NCI-H1417 treated with DMSO at 0.1 percent for 48 hours (cell line): ENCODE measurements at places on chromosomes 5 and 9.

GRCh38 chr9:134167530-134167931, 3.2 kb upstream of the RNU6ATAC start:
- DNase-seq = no peak

- no peak for DNase-seq
Observed at GRCh38 chr5:125129151-125129806, 382.8 kb upstream of the ZNF608 start.

- no peak for DNase-seq
Observed at GRCh38 chr5:31459594-31459993, 72.3 kb downstream of the DROSHA start.

DNA sequence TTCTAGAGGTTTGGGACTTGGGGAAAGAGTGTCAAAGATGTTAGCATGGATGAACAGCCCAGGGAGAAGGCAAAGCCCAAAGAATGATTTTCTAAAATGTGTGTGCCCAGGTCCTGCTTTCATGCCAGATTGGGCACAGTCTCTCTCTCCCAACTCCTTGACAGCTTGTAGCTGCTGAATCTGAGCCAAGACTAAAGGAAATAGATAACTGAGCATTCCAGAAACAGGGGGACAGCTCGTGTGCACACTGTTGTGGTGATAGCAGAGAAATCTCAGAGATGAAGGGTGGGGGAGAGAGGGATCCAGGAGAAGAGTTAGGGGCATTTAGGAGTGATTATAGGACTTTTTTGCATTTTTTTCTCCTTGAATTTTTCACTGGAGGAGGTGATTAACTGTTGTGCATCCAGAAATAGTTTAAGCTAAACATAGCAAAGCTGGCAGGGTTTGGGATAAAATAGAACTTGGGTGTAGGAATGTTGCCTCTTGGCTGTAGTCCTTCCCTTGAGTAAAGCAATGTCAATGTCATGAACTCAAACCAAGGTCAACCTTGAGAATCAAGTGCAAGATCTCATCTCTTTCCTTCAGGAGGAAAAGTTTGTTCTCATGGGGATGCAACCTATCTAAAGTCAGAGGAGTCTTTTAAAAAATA, 245.9 kb downstream of the SH3GL2 start:
- DNase-seq = no peak

GRCh38 chr5:37667846-37668245, 172.0 kb downstream of the GDNF start:
- no peak for DNase-seq

DNA sequence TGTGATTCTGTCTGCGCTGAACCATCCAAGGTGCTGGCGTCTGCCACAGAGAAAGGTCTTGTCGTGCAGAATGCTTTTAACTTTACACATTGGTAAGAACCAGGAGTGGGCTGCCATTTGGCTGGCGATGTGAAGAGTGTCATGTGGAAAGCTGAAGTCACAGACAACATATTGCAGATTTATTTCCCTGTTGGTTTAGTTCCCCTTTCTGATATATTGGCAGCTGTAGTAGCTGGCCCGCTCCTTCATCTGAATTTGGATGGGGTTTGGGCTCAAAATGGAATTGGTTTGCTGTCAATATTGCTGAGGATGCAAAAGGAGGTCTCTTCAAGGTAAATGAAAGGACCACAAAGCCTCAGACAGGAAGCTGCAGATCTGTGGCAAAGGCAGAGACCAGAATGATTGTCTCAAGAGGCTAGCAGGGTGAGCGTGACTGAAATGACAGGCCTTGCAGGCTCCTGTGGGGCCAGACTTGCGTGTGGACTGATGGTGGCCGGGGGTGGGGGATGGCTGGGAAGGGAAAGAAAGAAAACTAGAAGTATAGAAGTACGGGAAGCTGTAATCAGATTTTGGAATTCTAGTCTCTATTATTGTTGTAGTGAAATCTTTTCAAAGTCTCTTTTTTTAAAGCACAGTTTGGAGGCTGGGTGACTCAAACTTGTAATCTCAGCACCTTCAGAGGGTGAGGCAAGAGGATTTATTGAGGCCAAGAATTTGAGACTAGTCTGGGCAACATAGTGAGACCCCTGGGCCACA, 25.1 kb upstream of the CD180 start:
- DNase-seq = no peak

DNA sequence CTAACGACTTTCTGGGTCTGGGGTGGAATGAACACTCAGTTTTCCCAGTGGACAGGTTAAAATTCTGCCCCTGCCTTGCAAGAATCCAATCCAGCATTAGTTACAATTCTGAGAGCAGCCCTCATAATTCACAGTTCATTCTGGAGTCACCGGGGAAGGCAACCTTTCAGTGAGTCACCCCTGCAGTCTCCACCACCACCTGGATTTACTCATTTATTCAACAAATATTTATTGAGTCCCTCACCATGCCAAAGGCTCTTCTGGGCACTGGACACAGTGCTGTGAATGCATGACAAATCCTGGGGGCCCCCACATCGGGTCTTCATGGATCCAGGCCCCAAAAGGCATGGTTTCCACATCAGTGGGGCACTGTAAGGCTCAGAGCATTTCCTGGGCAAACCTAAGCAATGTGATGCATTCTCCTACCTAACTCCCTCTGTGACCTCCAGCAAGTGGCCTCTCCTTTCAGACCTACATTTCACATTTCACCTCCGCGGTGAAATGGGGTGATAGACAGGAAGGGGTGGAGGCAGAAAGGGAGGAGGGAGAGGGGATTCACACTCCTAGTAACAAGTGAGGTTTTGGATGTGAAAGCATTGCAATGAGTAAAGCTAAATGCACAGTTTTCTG, 6.4 kb upstream of the MSX2 start:
- no peak for DNase-seq

DNA sequence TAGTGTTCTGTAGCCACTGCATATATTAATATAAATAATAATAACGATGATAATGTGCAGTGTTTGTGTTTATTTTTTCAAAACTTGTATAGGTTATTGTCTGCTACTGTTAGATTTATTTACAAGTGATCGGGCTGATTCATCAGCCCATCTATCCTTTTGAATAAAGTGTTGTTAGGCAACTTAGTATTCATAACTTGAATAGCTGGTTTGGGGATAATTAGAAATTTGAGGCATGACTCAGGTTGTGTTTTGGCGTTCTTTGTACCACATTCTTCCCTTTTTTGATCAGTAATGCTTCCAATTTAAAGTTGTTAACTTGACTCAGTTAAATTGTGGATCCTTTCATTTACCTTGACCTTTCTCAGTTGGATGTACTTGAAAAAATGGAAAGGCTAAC, 69.7 kb downstream of the FOCAD start:
- no peak for DNase-seq

DNA sequence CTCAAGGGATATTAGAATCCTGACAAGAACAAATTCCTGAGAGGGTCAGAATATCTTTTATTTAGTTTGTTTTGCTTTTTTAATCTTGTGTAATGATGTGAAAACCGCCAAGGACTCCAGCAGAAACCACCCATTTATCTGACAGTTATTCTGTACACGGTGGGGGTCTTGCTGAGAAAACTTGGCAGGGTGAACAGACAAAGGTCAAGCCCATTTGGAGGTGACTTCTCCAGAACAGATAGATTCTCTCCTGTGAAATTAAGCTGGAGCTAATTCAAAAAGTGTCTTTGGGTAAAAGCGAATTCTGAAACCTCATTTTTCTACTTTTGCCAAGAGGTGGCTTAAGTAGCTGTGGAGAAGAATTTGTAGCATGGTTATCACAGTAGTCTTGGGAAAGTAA, 484.4 kb downstream of the SPOCK1 start:
- no peak for DNase-seq

GRCh38 chr5:30551618-30552017, 641.9 kb upstream of the CDH6 start:
- DNase-seq = no peak
